Activated gamma-delta T cell treated with Interleukin-2 at 50 U/mL for 16 hours (primary cell): ENCODE measurements at places on chromosomes 7 and 10.

DNA sequence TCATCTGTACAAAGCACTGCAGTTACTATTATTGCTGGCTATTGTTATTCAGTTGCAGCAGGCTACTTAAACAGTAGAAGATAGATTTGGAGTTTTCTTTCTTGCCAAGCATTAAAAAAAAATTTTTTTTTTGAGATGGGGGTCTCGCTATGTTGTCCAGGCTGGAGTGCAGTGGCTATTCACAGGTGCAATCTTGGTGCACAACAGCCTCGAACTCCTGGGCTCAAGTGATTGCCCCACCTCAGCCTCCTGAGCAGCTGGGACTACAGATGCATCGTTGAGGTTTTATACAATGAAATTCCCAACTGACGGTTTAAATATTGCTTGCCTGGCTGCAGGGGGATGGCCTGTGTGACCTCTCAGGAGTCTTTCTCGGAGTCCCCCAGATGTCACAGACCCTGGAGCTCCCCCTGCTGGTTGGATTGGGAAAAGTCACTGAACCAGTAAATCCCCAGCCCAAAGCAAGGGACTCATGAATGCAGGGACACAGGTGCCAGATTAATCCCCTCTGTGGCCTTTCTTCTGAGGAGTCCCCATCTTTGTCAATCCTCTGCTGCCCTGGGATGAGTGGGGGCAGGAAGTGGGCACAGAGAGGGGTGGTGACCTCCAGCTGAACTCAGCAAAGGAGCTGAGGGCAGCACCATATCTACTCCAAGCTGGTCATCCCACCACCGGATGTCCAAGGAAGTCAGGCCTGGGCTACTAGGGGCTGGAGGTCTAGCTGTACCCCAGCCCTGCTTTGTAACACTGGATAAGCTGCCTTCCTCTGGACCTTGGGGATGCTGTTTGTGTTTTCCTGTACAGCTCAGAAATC, 149.6 kb downstream of the C10orf105 start:
- DNase-seq = peak; percentile 83

DNA sequence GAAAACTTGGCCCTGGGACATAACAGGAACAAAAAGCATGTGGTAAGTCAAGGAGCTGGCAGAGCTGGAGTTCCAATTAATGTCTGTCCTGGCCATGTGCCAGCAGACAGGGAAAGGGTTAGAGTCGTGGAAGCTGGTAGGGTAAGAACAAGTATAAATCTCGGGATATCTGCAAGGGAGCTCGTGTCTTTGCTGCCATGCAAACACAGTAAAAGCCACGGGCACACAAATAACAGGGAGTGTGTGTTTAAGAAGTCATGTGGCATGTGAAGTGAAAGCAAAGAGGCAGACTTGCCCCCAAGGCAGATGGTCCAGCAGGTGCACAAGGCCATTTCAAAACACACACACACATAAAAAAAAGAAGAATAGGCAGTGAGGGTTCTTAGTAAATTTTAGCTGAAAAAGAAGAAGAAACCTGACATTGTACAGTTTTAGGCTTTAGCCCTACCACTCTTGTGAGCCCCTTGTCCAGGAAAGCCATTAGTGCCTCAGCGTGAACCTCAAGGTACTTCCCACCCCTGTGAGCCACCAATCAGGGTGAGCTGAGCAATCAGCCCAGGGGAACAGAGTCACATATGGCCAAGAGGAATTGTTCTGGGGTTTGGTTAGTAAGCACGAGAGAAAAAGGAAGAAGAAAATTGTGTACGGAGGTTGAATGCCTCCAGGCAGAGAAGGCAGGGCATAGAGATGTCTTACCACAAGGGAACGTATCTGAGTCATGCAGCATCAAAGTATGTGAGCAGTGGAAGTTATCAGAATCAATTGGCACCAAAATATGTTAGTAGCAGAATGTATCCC, 32.8 kb upstream of the ARHGAP12 start:
- no peak for DNase-seq

- no peak for DNase-seq
Measured at GRCh38 chr10:103192089-103192450, 1.0 kb downstream of the NT5C2 start.

DNA sequence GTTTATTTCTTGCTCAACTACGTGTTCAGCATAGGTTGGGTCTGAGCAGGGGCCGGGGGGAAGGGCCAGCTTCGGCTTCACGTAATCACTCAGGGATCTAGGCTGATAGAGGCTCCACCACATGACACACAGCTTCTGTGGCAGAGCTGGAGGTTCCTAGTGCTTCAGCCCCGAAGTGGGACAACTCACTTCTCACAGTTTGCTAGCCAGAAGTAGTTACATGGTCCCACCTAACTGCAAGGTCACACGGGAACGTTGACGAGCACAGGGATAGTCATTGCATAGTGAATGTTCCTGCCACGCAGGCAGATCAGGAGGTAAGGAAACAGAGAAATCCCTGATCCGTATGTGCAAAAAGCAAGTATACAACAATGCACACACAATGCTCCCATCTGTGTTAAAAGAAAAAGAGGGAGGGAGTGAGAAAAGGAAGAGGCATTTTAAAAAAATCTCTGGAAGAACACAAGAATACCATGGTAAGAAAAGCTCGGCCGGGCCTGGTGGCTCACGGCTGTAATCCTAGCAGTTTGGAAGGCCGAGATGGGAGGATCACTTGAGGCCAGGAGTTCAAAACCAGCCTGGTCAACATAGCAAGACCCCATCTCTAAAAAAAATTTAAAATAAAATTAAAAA, 16.9 kb downstream of the SMURF1 start:
- DNase-seq = no peak
